AG04450 (cell line): ENCODE measurements at places on chromosomes 6 and 20. TPM values are rescaled to one million over a fixed set of nuclear protein-coding genes. Genes with fewer than 3 reads are reported as not detected.

GTSF1L gene
- polyA plus RNA-seq: not detected in 2 replicates

TLDC2 gene
- polyA plus RNA-seq: 0.27 and 0.57 TPM in 2 replicates

AHCY gene
- polyA plus RNA-seq: 101 and 121 TPM in 2 replicates

LHFPL5 gene
- polyA plus RNA-seq: not detected in 2 replicates

GATA5 gene
- not detected in 2 replicates for polyA plus RNA-seq

NOTCH4 gene
- 0.37 and 0.55 TPM in 2 replicates for polyA plus RNA-seq

TAAR9 gene
- polyA plus RNA-seq: not detected in 2 replicates

SLC52A3 gene
- polyA plus RNA-seq: not detected in 2 replicates

MTRF1L gene
- 16.8 and 23.7 TPM in 2 replicates for polyA plus RNA-seq

PPP1R16B gene
- polyA plus RNA-seq: not detected in 2 replicates

ELOVL4 gene
- polyA plus RNA-seq: 2.5 and 3.3 TPM in 2 replicates

DDR1 gene
- 9.9 and 13.3 TPM in 2 replicates for polyA plus RNA-seq

KCNK15 gene
- not detected in 2 replicates for polyA plus RNA-seq

MEI4 gene
- not detected in 2 replicates for polyA plus RNA-seq
